HT1080 (cell line): ENCODE measurements at places on chromosomes 1 and 21. TPM values are rescaled to one million over a fixed set of nuclear protein-coding genes. Genes with fewer than 3 reads are reported as not detected.

CCDC27 gene
- not detected in 2 replicates for total RNA-seq

PRRX1 gene
- not detected in 2 replicates for total RNA-seq

GRCh38 chr1:119139857-119140176 is 636 bp downstream of the WARS2 start:
- DNase-seq = no peak

PRKAA2 gene
- total RNA-seq = 2.2 and 2.4 TPM in 2 replicates

SLC6A17 gene
- not detected in 2 replicates for total RNA-seq

STMN1 gene
- 314 and 408 TPM in 2 replicates for total RNA-seq

DNA sequence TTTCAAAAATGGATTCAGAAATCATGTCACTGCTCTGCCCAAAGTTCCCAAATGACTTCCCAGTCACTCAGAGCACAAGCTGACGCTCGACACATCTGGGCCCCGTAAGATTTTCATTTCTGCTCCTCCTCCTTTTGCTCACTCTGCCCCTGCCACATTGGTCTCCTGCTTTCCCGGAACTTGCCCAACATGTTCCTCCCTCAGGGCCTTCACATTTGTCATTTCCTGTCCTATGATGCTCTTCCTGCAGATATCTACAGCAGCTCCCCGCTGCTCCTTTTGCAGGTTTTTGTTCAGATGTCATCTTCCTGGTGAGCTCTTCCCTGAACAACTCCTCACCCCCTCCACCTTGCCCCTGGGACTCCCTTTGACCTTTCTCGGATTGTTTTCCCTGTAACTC is 58.5 kb upstream of the IVNS1ABP start:
- DNase-seq = peak; percentile 85

GRCh38 chr1:178686407-178686806 is 38.6 kb upstream of the RALGPS2 start:
- DNase-seq = no peak

PLA2G2C gene
- not detected in 2 replicates for total RNA-seq

- DNase-seq = no peak
Observed at GRCh38 chr21:34567604-34568155, 47.2 kb downstream of the RCAN1 start.

- no peak for DNase-seq
Observed at GRCh38 chr1:24936684-24937083, 6.6 kb upstream of the RUNX3 start.

BLZF1 gene
- total RNA-seq = 26.4 and 31.3 TPM in 2 replicates

GRCh38 chr1:163162381-163162914 is 40.3 kb downstream of the RGS5 start:
- DNase-seq = no peak

GRCh38 chr1:97986041-97987005 is 65.5 kb upstream of the DPYD start:
- no peak for DNase-seq

- no peak for DNase-seq
Observed at GRCh38 chr1:201171063-201172036, 17.1 kb upstream of the TMEM9 start.

DNA sequence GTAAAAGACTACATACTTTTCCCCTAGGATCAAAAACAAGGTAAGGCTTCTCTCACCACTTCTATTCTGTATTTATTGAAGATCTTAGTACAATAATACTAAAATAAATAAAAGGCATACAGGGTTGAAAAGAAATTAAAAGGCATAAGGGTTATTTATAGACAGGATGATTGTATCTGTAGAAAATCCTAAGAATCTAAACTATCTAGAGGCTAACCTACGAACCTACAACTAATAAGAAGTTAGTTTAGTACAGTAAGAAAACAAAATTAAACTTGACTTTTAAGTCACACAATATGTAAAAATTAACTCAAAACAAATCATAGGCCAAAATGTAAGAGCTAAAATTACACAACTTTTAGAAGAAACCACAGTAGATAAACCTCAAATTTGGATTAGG is 50.4 kb upstream of the ADAM30 start:
- no peak for DNase-seq

DNA sequence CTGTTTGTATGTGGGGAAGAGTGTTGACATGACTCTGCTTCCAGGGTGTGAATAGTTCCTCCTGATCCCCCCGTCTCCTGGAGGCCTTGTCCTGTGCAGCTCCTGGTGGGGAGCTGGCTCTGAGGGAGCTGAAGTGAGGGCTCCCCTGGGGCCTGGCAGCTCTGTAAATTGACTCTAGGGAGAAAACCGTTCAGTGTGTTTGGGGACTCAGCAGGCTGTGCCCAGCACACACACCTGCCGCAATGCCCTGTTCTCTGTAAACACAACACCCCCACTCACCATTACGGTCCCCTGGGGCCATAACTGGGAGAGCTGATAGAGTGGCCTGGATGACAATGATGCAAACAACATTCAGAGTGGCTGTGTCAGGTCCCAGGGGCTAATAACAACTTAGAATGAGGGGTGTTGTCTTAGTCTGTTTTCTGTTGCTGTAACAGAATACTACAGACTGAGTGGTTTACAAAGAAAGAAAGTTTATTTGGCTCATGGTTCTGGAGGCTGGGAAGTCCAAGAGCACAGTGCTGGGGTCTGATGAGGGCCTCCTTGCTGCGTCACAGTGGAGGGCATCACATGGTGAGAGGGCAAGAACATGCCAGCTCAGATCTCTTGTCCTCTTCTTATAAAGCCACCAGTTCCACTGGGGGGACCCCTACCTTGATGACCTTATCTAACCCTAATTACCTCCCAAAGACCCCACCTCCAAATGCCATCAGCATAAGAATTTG is 15.3 kb downstream of the ADORA1 start:
- no peak for DNase-seq

GRCh38 chr1:51819810-51820209 is 58.7 kb downstream of the NRDC start:
- DNase-seq = no peak

DNA sequence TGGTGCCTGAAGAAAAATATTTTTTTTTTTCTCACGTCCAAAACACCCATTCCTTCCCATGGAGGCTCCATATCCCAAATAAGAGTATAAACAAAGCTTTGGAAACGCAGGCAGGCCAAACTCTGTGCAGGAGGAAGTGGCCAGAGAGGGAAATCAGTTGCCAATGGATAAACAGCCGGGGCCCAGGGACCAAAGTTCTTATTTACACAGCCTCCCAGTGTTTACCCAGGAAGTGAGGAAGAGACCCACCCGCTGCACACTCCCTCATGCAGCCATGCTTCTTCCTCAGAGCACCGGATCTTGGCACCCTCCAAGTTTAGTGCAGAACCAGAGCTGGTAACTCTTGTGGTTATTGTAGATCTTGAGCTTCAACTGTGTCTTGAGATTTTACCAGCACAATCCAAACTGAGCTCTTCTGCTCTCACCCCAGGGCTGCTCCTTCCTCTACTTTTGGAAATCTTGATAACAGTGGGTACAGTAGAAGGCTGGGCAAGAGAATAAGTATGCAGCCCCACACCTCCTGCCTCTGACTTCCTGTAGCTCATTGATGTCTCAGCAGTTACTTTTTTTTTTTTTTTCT is 14.2 kb downstream of the MARCKSL1 start:
- peak; percentile 70 for DNase-seq

FAM151A gene
- total RNA-seq = not detected in 2 replicates

RPE65 gene
- not detected in 2 replicates for total RNA-seq

- peak; percentile 75 for DNase-seq
Observed at GRCh38 chr1:44239331-44239960, 26.2 kb downstream of the DMAP1 start.

VTCN1 gene
- not detected in 2 replicates for total RNA-seq

DNA sequence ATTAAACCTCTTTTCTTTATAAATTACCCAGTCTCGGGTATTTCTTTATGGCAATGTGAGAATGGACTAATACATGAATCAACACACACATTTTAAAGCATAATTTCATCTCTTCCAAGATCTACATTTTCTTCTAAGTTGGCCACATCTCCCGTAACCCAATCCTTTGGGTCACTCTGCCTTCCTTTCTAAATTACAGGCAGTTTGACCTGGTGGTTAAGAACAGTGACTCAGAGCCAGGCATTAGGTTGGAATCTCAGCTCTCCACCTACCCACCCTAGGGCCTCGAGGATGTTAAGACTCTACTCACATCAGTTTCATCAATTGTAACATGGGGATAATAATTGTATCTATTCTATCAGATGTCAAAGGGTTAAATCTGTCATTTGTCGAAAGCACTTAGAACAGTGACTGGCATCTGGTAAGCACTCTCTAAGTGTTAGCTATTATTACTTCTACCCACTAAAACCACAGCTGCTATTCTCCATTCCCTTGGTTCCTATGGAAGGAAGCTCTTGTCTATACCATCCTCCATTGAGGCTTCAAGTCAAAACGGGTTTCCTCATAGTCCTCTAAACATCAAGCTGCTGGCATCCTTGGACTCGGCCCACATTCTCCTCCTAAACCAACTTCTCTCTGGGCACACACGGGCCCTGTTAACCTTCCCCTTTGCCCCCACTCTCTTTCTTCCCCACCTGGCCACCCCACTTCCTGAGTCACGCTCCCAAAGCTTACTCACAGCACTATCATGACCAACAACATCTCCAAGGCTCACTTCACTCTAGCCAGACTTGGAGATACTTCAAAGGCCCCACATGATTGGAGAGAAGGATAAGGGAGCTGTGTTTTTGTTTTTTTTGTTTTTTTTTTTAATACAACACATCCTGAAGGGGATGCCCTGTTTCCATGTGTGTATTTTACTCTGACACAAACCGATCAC is 116.9 kb downstream of the TGFBR3 start:
- DNase-seq = peak; percentile 83

NBL1 gene
- total RNA-seq = 38.9 and 44.7 TPM in 2 replicates

- DNase-seq = no peak
Observed at GRCh38 chr1:2466270-2466665, 9.8 kb upstream of the PLCH2 start.

DNA sequence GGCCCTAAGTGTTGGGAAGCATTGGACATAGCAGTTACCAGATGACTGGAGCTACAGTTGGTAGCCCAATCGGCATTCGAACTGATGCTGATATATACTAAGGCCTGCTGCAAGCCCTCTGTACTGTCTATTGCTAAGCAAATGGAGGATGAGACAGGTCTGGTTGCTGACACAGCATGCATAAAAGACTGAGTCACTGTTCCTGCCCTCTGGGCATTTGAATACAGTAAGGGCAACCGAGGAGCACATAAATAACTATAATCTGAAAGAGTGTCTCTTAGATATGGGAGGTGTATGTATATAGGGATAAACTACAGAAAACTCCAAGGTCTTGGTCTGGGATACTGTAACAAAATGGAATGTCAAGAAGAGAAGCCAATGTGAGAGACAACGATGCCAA is 16.8 kb upstream of the MARK1 start:
- peak; percentile 50 for DNase-seq

GRCh38 chr1:155424091-155424490 is 103.4 kb downstream of the RUSC1 start:
- DNase-seq = no peak

ZNF648 gene
- total RNA-seq = 0.10 and 0.34 TPM in 2 replicates

LIN28A gene
- not detected in 2 replicates for total RNA-seq

- DNase-seq = no peak
Observed at GRCh38 chr1:87240661-87241285, 87.9 kb upstream of the LMO4 start.

- no peak for DNase-seq
Observed at GRCh38 chr1:224718470-224719053, 102.4 kb downstream of the CNIH3 start.

GRCh38 chr1:93352376-93352775 is 6.7 kb downstream of the DR1 start:
- no peak for DNase-seq
